ENCODE measurements at places on chromosomes 5 and 9. TPM values are rescaled to one million over a fixed set of nuclear protein-coding genes. Genes with fewer than 3 reads are reported as not detected.

CDX1 gene
- total RNA-seq: not detected

ASS1 gene
- 9.4 TPM for total RNA-seq

CDH9 gene
- total RNA-seq: not detected

FLT4 gene
- 0.29 TPM for total RNA-seq

RETREG1 gene
- 6.4 TPM for total RNA-seq

HSPB3 gene
- not detected for total RNA-seq

WHRN gene
- total RNA-seq: 5.2 TPM

Measured in epithelial cell of proximal tubule (primary cell).